ENCODE measurements at places on chromosomes 2 and 18.

- peaks cover 10% of the 10 kb centered on the region for H3K4me1 ChIP-seq
- H3K4me3 ChIP-seq, result no peak overlapping the region
- no peak for DNase-seq
- H3K27me3 ChIP-seq, result no peaks in the 10 kb centered on the region
Measured at GRCh38 chr2:127145280-127145895, 38.4 kb upstream of the BIN1 start.

- no peak overlapping the region for H3K27ac ChIP-seq
- H3K36me3 ChIP-seq, result no peaks in the 10 kb centered on the region
- no peaks in the 10 kb centered on the region for H3K4me1 ChIP-seq
- no peak overlapping the region for H3K4me3 ChIP-seq
- no peak for DNase-seq
Measured at GRCh38 chr2:64795024-64795592, 141.4 kb upstream of the SERTAD2 start.

GRCh38 chr2:172736424-172737174 is 954 bp downstream of the RAPGEF4 start:
- no peaks in the 10 kb centered on the region for H3K36me3 ChIP-seq
- peak overlapping the region; percentile 35 for H3K4me3 ChIP-seq
- no peak overlapping the region for H3K27ac ChIP-seq

- no peak overlapping the region for H3K4me3 ChIP-seq
- H3K27me3 ChIP-seq, result no peaks in the 10 kb centered on the region
- H3K27ac ChIP-seq, result no peak overlapping the region
- DNase-seq, result no peak
Measured at GRCh38 chr2:132515010-132515409, 98.4 kb downstream of the GPR39 start.

GRCh38 chr2:98775146-98775986 is 44.4 kb upstream of the MGAT4A start:
- DNase-seq, result no peak
- H3K27me3 ChIP-seq, result no peaks in the 10 kb centered on the region
- no peaks in the 10 kb centered on the region for H3K4me1 ChIP-seq
- H3K36me3 ChIP-seq, result no peaks in the 10 kb centered on the region
- H3K4me3 ChIP-seq, result no peak overlapping the region

- no peaks in the 10 kb centered on the region for H3K36me3 ChIP-seq
- H3K27me3 ChIP-seq, result no peaks in the 10 kb centered on the region
- H3K4me1 ChIP-seq, result no peaks in the 10 kb centered on the region
- no peak overlapping the region for H3K4me3 ChIP-seq
- no peak overlapping the region for H3K27ac ChIP-seq
Measured at GRCh38 chr2:143839456-143839855, 680.5 kb downstream of the ZEB2 start.

GRCh38 chr2:204505946-204506345 is 39.3 kb upstream of the PARD3B start:
- DNase-seq, result no peak
- H3K36me3 ChIP-seq, result no peaks in the 10 kb centered on the region
- peaks cover 2% of the 10 kb centered on the region for H3K4me1 ChIP-seq
- H3K27ac ChIP-seq, result no peak overlapping the region
- no peaks in the 10 kb centered on the region for H3K27me3 ChIP-seq
